ENCODE measurements at places on chromosomes 12 and 14.

GRCh38 chr12:101795786-101796185 is 35.0 kb downstream of the GNPTAB start:
- no peak for DNase-seq

DNA sequence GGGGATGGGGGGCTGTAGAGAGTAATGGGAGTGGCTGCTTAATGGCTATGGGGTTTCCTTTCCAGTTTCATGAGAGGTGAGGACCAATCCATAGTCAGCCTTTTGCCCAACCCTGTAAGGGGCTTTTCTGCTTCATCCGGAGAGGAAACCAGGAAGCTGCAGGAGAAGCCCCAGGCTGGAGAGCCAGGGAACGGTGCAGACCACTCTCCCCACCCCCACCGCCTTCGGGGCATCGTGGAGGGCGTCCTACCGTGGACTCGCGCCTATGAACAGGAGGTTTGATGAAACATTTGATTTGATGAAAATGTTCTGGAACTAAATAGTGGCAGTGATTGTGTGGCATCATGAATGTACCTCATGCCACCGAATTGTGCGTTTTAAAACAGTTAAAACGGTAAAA is 204.3 kb upstream of the DIO3 start:
- no peak for DNase-seq

DNA sequence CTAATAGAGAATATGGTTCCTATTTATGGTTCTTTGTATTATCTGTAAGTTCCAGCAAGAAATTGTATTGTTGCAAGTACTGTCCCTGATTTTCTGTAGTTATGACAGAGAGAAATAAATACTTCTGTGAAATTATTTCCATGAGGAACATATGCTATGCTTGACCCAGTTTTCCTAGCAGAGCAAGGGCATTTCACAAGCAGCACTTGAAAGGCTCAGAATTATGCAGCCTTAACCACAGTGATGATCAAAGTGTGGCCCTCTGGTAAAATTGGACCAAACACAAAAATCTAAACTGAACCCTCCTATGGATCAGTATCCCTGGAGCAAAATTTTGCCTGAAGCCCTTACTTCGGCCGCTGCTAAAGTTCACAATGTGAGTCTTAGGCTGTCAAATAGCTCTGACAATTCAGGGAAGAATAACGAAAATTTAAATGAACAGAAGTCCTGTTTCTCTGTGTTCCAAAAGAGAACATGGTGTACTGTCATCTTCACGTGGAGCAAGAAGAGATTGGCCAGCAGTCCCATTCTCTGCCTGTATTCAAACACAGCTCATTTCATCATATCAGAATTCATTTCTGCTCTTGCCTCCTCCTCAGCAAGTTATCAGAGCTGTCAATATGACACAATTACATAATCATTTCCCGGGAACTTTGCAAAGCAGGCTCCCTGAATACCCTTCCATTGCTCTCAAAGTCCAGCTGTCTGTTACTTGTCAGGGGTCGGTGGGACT is 471.9 kb downstream of the RPS29 start:
- no peak for DNase-seq

DNA sequence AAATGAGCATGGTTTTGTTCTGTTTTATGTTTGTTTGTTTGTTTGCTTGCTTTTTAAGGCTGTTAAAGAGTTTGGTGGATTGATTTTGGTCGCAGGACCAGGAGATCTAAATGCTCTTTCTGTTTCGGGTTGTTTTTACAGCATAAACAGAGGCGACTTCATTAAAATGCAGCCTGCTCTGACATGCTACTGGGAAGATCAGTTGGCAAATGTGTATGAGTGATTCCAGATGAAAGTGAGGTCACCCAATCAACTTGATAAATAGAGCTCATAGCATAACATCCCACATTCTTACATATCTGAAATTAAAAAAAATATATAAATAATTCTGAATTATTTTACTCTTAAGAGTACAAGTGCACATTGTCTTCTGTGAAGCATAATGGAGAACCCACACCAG is 947.7 kb downstream of the GALC start:
- DNase-seq, result no peak

GRCh38 chr12:121697093-121697698 is 15.4 kb upstream of the TMEM120B start:
- peak; percentile 27 for DNase-seq

DNA sequence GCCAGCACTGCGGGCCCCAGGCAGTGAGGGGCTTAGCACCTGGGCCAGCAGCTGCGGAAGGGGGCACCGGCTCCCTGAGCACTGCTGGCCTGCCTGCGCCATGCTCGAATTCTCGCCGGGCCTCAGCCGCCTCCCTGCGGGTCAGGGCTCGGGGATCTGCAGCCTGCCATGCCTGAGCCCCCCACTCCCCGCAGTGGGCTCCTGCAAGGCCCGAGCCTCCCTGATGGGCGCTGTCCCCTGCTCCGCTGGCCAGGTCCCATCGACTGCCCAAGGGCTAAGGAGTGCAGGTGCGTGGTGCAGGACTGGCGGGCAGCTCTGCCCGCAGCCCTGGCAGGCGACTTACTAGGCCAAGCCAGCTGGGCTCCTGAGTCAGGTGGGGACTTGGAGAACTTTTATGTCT is 133.3 kb upstream of the LMNTD1 start:
- no peak for DNase-seq

DNA sequence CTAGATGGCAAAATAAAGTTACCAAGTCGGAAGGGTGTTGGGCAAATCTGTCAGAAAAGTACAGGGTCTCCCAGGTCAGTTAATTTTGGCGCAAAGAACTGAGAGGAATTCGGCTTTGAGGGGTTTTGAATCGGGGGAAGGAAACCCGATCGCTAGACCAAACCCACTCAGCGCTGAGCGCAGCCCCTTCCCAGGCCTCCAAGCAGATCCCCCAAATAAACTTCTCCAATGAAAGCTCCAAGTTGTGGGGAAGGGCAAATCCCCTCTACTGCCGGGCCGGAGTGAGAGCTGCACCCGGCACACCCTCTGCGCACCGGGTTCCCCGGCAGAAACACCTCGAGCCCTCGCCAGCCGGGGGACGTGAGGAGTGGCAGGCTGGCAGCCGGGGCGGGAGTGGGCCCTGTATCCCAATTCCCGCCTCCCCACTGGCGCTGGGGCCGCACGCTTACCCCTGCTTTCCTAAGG is 441 bp downstream of the E2F7 start:
- no peak for DNase-seq

DNA sequence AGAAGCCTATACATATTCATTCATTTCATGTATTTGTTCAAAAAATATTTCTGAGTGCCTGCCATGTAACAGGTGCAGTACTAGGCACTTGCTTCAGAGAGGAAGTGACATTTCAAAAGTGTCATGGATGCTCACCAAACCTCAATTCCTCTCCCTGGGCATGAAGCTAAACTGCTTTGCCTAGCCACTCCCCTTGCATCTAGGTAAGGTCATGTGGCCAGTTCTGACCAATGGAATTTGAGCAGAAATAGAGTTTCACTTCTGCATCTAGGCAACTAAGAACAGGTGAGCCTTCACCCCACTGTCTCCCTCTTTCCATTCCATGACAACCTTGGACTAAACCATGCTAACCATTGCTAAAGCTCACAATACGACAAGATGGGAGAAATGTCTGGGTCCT is 27.6 kb downstream of the TC2N start:
- DNase-seq, result no peak

GRCh38 chr14:22384167-22384549 is 204.9 kb downstream of the DAD1 start:
- no peak for DNase-seq

- DNase-seq, result no peak
Measured at GRCh38 chr12:40969796-40970195, 218.3 kb upstream of the PDZRN4 start.

GRCh38 chr14:94037954-94038353 is 11.8 kb downstream of the OTUB2 start:
- DNase-seq, result no peak

DNA sequence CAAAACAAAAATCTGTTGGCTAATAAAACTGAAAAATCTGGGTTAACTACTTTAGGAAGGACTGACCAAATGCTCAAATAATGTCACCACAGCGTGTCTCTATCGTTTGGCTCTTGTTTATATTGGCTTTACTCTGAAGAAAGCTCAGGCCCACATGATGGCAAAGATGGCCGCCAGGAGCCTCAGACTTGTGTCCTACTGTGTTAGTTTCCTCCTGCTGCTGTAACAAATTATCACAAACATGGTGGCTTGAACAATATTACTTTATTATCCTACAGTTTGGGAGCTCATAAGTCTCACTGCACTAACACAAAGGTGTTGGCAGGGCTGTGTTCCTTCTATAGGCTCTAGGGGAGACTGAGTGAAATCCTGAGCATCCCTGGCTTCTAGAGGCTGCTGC is 303.0 kb downstream of the DAD1 start:
- no peak for DNase-seq

DNA sequence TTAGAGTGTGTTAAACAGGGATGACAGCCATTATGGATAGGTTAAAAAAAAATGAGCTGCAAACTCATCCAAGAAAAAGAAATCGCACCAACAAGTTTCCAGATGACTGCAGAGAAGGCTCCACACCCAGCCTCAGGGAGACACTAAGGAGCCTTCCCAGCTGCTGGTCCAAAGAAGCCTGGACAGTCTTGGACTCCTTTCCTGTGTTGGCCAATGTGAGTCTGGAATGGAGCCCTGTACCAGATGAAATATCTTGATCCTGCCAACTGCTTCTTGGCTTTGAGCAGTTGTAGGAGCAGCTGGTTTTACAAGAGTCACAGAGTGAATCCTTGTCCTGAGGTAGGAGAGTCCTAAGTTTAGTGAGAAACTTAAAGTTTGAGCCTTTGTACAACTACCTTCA is 44.5 kb downstream of the SLC38A1 start:
- peak; percentile 62 for DNase-seq
